Prostate gland (tissue), 2 donors: ENCODE measurements at places on chromosomes 6 and 20. TPM values are rescaled to one million over a fixed set of nuclear protein-coding genes. Genes with fewer than 3 reads are reported as not detected.
A peak's percentile ranks its signal among the peaks of the same experiment; 100 is the strongest.

DNA sequence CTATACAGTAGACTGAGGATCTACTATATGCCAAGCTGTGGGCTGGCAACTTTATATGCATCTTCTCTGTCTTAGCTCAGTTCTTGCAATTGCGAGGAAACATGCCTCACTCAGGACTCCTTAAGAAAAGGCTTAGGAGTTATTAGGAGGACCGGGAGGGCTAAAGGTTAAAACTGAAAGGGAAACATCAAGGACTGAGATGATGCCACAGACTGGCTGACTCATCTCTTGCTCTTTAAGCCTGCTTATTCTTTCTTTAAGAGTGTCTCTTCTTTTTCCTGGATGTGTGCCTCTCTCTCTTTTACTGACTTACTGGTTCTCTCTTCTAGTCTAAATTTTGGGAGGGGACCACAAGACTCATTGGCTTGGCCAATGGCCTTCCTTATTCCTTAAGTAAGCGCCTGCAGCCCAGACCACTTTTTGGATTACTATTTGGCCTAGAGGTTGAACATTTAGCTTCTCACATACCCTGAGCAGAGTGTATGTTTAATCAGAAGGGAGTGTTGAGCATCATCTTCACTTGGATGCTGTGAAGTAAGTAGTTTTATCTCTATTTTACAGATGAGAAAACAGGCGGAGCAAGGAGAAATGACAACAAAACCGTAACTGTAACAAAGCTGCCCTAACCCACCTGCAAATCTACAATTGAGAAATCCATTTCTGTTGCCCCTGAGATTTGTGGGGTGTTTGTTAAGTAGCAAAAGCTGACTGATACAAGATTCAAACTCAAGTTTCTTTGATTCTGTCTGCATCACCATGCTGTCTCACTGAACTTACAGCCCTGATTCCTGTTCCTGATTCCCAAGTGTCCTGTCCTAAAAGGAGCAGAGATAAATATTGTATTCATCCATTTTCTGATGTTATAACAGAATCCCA is 7.2 kb upstream of the SDC4 start:
- H3K36me3 ChIP-seq, result no peaks in the 10 kb centered on the region
- DNase-seq, result no peak
- H3K4me3 ChIP-seq, result no peak overlapping the region
- peaks cover 5% of the 10 kb centered on the region for H3K4me1 ChIP-seq
- H3K27me3 ChIP-seq, result no peaks in the 10 kb centered on the region

DNA sequence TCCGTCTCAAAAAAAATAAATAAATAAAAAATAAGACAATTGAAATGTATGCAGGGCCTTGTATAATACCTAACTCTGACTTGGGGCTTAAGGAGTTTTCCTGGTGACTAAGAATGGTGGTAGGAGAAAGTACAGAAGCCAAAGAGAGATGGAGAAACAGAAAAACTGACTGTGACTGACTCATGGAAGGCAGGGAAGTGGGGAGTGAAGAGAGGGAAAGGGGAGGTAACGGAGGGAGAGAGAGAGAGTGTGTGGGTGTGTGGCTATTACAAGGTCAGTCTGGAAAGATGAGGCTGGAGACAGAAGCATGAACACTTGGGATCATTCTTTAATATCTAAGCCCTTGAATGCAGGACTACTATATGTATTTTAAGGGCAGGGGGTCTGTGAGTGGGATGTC is 38.5 kb downstream of the SNRNP48 start:
- no peak for DNase-seq
- H3K27ac ChIP-seq, result no peak overlapping the region
- no peaks in the 10 kb centered on the region for H3K4me1 ChIP-seq
- no peaks in the 10 kb centered on the region for H3K36me3 ChIP-seq
- no peaks in the 10 kb centered on the region for H3K27me3 ChIP-seq

DNA sequence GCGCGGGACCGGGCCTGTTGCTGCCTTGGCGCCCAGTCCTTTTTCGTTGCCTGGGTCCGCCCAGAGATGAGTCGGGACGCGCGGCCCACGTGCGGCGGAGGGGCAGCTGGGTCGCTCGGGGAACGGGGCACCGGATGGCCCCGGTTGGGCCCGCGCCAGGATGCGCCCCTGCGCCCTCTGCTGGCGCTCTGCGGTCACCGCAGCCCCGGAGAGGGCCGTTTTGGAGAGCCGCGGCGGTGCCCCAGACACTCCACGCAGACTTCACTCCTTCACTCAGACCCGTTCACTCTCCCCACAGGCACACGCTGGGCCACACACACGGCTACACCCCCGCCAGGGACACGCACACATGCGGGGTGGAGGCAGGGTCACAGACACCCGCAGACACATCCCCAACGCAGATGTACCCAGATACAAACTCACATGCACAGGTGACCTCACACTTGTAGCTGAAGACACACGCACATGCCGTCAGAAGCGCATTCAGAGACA is 38.8 kb downstream of the SRC start:
- peak overlapping the region; percentile 12 for H3K4me3 ChIP-seq
- H3K27me3 ChIP-seq, result no peaks in the 10 kb centered on the region
- no peaks in the 10 kb centered on the region for H3K36me3 ChIP-seq
- no peak for DNase-seq
- no peaks in the 10 kb centered on the region for H3K4me1 ChIP-seq

SPATA2 gene
- 15.2 TPM for total RNA-seq

DNA sequence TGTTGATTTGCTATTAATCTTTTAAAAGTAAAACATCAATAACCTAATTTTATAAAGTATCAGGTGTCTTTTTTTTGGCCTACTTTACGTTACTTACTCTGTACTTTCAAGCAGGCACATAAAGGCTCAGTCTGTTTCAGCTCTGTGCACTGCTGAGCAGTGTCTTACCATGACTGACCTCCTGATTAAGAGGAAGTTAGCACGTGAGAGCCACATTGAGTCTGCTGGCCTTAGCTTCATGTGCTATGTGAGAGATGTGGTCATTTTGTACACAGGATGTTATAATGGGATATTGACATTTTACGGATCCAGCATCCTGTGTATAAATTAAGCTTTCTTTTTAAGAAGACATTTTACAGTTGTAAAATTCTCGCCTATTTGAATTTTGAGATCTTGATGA is 31.9 kb downstream of the ARID1B start:
- H3K4me3 ChIP-seq, result no peak overlapping the region
- no peaks in the 10 kb centered on the region for H3K36me3 ChIP-seq
- DNase-seq, result no peak
- H3K27me3 ChIP-seq, result no peaks in the 10 kb centered on the region
- H3K27ac ChIP-seq, result no peak overlapping the region
- peaks cover 5% of the 10 kb centered on the region for H3K4me1 ChIP-seq

DNA sequence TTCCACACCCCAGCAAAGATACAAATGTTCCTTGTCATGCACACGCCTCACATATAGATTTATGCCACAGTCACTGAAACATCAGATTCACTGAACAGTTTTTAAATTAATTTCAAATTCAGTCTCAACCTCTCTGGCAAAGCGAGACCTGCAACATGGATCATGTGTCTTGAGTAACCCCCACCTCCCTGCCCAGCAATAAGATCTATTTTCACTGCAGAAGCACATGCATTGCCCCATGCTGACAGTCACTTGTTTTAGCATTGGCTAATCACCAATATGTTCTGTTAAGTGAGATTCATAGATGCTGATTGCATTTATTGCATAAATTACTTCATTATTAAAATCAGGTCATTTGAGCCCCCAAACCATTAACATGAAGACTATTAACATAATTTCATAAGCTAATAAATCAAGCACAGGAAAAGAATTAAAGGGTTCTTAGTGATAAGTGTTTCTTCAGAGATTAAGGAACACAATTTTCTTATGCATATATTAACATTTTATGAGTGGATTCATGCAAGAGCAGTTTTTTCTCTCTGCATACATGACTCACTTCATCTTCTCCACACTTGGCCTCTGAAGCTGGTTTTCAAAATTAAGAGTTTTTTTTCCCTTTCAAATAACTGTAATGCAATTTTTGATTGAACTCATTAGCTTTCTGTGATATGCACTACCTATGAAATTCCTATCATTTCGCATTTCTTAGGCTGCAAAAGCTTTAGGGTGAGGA is 173.2 kb upstream of the SOX4 start:
- H3K4me1 ChIP-seq, result no peaks in the 10 kb centered on the region
- H3K27ac ChIP-seq, result no peak overlapping the region
- no peaks in the 10 kb centered on the region for H3K36me3 ChIP-seq
- H3K27me3 ChIP-seq, result no peaks in the 10 kb centered on the region
- DNase-seq, result no peak

- no peaks in the 10 kb centered on the region for H3K27me3 ChIP-seq
- peaks cover 3% of the 10 kb centered on the region for H3K4me1 ChIP-seq
- H3K36me3 ChIP-seq, result no peaks in the 10 kb centered on the region
- H3K27ac ChIP-seq, result no peak overlapping the region
Measured at GRCh38 chr6:18424201-18424600, 37.1 kb downstream of the RNF144B start.

DNA sequence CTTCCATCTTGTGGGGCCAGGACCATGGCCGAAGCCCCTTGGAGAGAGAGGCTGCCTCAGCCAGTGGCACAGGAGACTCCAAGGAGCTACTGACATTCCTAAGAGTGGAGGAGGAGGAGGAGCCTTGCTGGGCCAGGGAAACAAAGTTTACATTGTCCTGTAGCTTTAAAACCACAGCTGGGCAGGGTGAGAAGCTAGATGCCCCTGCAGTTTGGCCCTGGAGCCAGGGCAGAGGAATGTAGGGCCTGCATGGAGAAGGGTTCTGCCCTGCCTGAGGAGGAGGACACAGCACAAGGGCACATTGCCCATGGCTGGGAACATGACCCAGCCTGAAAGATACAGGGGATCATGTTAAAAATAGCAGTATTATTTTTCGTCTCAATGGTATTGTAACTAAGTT is 37.4 kb downstream of the PLCG1 start:
- no peaks in the 10 kb centered on the region for H3K27me3 ChIP-seq
- H3K36me3 ChIP-seq, result peaks cover 17% of the 10 kb centered on the region
- DNase-seq, result peak; percentile 3
- peak overlapping the region; percentile 55 for H3K27ac ChIP-seq
- no peak overlapping the region for H3K4me3 ChIP-seq
- no peaks in the 10 kb centered on the region for H3K4me1 ChIP-seq

SLC4A11 gene
- total RNA-seq, result 9.2 TPM

- no peaks in the 10 kb centered on the region for H3K4me1 ChIP-seq
- H3K27ac ChIP-seq, result peak overlapping the region; percentile 85
- no peaks in the 10 kb centered on the region for H3K27me3 ChIP-seq
- H3K36me3 ChIP-seq, result peaks cover 9% of the 10 kb centered on the region
- H3K4me3 ChIP-seq, result peak overlapping the region; percentile 92
Measured at GRCh38 chr20:35698298-35699126, 640 bp downstream of the NFS1 start.

DNA sequence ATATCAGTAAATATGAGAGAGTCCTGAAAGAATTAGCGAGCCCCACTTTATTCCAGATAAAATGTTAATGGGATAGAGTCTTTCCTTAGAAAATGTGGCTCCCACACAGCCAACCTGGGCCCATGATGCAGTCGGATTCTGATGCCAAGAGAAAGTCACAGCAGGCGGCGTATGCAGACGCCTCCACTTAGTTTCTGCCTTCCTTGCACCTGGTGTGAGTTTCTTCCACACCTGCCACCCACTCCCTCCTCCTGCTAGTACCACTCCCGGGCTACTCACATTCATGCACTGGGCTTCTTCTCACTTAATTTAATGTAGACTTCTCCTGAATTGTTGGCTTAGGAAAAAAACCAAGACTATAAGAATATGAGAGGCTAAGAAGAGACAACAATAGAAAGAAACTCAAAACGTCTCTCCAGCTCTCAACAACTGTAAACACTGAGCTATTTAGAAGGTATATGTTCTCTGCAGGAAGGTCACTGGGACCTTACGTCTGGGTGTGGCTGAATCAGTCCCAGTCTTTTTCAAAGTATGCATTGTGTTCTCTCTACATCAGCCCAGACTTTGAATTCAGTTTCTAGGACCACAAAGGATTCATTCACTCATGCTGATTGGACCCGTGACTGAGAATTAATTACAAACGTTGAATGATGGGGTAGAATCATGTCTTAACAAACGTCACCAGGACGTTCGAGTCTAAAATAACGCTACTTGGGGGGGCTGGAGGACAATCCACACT is 70.4 kb downstream of the GCNT2 start:
- DNase-seq, result no peak
- H3K4me1 ChIP-seq, result peaks cover 3% of the 10 kb centered on the region
- H3K27me3 ChIP-seq, result no peaks in the 10 kb centered on the region

DNA sequence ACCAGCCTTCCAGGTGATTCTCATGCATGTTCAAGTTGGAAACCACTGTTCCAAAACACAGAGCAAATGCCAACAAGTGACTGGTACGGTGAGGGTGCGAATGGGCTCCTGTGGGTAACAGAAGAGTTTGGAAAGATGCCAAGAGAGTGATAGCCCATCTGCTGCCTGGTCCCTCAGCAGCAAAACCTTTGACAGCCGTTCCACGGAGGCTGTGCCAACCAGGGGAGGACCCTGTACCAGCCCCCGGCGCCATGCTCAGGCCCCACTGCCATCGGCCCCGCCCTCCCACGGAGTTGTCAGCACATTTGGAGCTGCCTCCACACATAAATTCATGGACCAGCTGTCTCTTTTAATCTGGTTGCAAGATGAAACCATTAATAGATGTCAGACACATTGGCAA is 4.4 kb upstream of the PTPRT start:
- no peak for DNase-seq
- no peaks in the 10 kb centered on the region for H3K36me3 ChIP-seq
- peaks cover 16% of the 10 kb centered on the region for H3K27me3 ChIP-seq
- no peak overlapping the region for H3K27ac ChIP-seq

DNA sequence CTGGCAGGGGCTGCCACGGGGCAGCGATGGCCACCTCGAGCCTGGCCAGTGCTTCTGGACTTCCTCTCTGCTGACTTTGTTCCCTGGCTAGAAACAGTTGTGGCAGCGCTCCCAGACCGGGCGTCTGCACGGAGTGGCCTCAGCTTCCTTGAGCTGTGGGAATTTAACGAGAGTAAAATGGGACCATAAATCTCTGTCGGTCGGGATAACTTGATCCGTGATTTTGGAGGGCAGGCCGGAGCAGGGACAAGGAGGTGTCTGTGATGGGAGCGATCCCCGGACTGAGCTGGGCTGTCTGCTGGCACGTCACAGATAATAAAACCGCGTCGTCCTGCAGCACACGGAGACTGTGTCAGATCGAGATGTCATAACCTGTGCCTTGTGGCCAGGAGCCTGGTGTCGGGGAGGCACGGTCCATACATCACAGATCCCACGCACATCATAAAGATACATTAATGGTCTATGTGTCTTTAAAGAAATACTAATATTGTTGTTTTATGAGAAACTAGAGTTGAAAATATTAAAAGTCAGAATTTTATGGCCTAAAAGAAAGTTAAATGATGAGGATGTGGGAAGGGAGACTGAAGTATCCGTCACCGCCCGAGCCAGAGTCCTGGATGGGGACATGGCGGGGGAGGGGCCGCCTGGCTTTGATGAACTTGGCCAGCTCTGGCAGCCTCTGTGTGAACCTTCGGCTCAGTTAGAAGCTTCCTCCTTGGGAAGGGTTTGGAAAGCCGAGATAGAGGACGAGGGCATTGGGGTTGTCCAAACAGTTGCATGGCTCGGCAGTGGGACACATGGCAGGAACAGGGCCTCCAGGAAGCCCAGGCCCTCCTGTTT is 6.5 kb upstream of the RBBP8NL start:
- no peaks in the 10 kb centered on the region for H3K27me3 ChIP-seq
- no peaks in the 10 kb centered on the region for H3K36me3 ChIP-seq
- peak; percentile 82 for DNase-seq
- peak overlapping the region; percentile 48 for H3K27ac ChIP-seq
- peaks cover 9% of the 10 kb centered on the region for H3K4me1 ChIP-seq
